Activated CD4-positive, alpha-beta T cell treated with anti-CD3 and anti-CD28 coated beads, Interleukin-2, amount 50 U/mL, for 16 hours (primary cell): ENCODE measurements at places on chromosomes 13 and 19.
A peak's percentile ranks its signal among the peaks of the same experiment; 100 is the strongest.

DNA sequence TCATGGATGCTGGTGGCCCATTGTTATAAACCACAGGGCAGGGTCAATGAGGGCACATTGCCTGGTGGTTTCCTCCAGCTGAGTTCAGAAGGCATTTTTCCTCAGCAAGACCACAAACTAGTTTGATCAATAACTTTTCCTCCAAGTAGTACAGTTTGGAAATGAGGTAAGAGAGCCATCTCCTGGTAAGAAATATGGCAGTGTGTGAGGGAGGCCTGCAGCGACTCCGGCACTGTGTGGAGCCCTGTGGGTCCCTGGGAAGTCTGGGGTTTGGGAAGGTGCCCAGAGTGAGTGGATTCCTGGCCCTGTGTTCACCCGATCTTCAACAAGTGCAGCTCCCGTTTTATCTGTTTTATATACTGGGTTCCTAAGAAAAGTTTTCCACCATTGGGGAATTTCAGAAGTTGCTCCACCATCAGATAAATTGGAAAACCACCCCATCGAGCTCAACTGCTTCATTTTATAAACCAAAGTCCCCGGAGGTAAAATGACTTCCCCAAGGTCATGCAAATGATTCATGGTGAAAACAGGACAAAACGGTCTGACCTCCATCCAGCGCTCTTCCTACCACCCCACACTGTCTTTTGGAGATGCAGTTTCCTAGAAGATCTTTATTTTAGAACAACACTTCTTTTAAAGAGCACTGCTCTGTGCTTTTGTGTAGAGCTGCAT lies 148.4 kb downstream of the KATNAL1 start:
- DNase-seq: peak; percentile 53

DNA sequence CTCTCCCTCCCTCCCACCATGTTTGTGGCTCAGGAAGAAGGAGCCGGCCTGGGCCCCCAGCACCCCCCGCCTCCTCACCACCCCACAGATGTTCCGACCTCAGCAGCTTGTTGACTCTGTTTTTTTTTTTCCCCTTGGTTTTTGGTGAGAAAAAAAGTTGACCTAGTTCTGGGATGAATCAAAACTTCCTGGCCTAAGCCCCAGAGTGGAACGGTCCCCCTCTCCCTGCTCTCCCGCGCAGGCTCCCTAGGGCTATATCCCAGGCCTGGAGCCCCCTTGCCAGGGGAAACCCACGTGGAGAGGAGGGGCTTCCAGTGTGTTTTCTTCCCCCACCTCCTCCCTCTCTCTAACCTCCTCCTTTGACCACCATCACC lies 4.0 kb downstream of the COL5A3 start:
- DNase-seq: no peak

DNA sequence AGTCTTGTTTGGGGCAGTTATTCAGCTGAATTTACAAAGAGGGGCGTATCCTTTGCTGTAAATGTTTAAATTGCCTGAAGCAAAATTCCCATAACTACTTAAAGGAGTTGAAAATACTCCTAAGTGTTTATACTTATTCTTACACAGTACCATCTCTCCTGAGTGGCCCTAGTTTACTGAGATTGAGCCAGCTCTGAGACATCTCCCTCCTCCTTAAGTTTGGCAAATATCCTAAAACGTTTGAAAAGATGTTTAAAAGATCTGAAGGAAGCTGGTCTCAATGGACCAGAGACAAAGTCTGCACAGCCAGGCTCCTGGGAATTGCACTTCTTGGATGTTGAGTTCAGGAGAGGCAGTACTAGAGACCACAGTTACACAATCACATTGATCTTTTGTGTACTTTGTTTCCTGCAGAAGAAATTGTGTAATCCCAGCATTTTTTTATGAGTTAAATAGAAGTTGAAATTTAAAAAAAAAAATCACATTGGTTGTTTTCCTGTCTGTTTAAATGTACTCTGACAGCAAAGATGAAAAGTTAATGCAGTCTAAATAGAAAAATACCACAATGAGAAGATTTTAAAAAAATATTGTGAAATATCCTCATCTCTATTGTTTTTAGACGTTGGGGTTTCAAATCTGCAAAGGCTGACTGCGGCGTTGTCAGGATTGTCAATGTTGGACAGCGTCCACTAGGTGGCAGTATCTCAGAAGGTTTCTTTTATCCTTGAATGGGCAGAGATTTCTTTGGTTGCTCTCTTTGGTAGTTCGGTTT lies 20.7 kb downstream of the TNFSF11 start:
- DNase-seq: peak; percentile 69

DNA sequence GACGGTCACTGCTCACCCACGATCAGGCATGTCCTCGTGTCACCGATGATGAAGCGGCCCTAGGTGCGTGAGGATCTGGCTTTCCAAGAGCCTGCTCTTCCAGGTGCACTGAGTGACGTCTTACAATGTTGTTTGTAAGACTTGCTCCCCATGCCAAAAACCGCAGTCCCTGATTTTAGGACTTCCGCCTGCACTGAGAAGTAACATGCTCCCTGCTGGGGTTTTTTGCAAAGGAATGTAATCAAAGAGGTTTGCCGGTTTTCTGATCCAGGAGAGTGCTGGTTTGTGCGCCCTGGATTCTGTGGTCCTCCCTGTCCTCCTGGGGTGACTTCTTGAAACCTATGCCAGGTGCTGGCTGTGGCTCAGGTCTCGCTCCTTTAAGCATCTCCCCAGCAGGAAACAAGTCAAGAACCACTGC lies 38.8 kb downstream of the MYO9B start:
- no peak for DNase-seq

- no peak for DNase-seq
Observed at GRCh38 chr13:49625392-49626079, 2.8 kb upstream of the ARL11 start.

GRCh38 chr13:63636316-63636993 lies 2220.8 kb upstream of the PCDH20 start:
- no peak for DNase-seq
